Chondrocyte (in vitro differentiated cells): ENCODE measurements at places on chromosomes 13 and 19. TPM values are rescaled to one million over a fixed set of nuclear protein-coding genes. Genes with fewer than 3 reads are reported as not detected.

Gene ZNF723
- not detected in 3 replicates for total RNA-seq

- peaks cover 39% of the 10 kb centered on the region for H3K4me1 ChIP-seq
- H3K27ac ChIP-seq, result no peak overlapping the region
- no peak for DNase-seq
These were observed 2.9 kb upstream of the KCNN4 start for GRCh38 chr19:43783636-43784035.

DNA sequence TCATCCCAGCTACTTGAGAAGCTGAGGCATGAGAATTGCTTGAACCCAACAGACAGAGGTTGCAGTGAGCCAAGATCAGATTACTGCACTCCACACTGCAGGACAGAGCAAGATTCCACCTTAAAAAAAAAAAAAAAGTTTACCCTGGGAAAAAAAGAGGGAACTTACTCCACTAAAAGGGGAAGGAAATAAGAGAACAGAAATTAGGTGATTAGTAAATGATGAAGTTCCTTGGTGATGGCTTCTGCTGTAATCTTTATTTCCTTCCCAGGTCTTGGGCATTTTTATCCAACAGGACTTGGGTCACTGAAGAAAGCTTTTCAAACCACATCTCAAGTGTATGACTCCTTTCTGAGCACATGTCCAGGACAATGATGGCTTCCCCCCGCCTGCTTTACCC, 9.3 kb downstream of the ZNF780A start:
- no peak for DNase-seq
- peaks cover 65% of the 10 kb centered on the region for H3K36me3 ChIP-seq
- H3K4me3 ChIP-seq, result no peak overlapping the region
- H3K27me3 ChIP-seq, result no peaks in the 10 kb centered on the region

DNA sequence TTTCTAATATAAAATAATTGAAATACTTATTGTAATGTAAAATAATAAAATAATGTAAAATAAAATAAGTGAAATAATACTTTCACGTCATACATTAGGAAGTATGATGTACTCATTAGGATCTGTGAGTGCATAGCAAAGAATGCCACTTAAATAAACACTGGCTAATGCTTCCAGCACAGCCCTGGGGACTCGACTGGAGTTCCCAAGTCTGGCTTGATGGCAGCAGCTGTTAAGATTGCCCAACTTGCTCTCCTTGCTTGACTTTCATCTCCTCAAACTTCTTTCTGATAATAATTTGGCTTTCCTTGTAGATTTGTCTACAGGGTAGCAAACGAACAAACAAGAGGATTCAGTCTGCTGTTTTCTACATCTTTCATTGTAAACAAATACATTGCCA, 191.9 kb downstream of the COG6 start:
- H3K36me3 ChIP-seq, result no peaks in the 10 kb centered on the region
- H3K4me3 ChIP-seq, result no peak overlapping the region
- no peaks in the 10 kb centered on the region for H3K27me3 ChIP-seq
- no peak overlapping the region for H3K27ac ChIP-seq
- H3K4me1 ChIP-seq, result no peaks in the 10 kb centered on the region
- DNase-seq, result no peak

DNA sequence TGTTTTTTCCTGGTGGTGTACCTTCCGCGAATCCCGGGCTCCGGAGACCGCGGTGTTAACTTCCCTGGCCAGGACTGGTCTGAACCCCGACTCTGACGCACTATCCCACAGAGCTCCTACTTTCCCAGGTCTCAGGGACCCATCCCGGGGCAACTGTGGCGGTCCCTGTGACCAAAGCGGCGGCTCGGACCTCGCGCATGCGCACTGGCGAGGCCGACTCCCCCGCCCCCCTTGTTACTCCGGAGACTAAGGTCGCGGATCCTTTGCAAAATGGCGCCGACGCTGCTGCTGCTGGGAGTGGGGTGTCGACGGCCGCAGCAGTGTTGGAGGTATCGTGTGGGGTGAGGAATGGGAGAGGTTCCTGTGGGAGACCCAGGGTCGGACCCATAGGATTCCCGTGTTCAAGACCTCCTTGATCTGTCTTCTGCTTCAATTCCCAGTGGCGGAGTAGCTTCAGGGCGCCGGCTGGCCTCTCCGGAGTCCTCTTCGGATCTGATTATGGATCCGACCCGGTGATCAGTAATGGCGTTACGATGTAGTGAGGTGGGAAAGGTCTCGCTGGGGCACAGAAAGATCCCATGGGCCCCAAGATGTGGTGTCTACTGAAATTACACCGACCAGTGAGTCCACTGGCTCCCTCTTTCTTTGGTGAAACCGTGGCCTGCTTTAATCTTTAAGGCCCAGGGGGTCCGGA, 66.6 kb upstream of the ZNF527 start:
- H3K4me1 ChIP-seq, result no peaks in the 10 kb centered on the region
- peaks cover 3% of the 10 kb centered on the region for H3K36me3 ChIP-seq
- H3K4me3 ChIP-seq, result peak overlapping the region; percentile 75
- peak; percentile 91 for DNase-seq
- peak overlapping the region; percentile 61 for H3K27ac ChIP-seq

GRCh38 chr19:19155495-19156219, 14.4 kb downstream of the MEF2B start:
- no peak for DNase-seq
- H3K4me1 ChIP-seq, result no peaks in the 10 kb centered on the region
- H3K4me3 ChIP-seq, result no peak overlapping the region
- peaks cover 10% of the 10 kb centered on the region for H3K36me3 ChIP-seq
- H3K27me3 ChIP-seq, result no peaks in the 10 kb centered on the region
